ENCODE measurements at places on chromosomes 16 and 17.

DNA sequence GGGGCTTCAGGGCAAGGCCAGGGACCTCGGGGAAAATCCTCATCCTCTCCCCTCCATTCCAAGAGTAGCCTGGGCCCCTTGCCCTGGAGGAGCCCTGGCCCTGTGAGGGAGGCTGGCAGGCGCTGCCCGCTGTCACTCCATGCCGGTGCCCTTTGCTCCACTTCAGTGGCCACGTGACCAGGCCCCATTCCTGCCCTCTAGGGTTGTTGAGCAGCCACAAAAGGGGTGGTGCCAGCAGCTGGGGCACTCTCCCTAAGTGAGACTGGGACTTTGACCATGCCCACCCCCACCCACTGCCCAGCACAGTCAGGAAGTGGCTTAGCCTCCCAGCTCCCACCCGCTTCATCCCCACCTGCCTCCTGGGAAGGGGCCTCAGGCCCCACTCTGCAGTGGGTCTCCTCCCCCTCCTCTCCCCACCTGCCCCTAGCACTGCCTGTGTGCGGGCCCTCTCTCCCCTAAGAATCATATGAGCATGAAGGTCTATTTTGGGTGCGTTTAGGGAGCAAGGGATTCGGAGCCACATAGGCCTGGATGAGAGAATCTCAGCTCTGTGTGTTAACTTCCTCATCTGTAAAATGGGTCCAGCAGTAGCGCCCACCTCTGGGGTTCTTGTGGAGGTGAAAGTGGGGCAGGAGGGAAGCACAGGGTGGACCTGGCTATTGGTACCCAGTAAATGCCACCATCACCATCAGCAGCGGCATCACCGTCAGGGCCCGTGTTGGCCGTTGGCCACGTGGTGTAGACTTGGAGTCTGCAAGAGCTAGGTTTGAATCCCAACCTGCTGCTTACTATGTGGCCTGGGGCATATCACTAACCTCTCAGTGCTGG lies 7.2 kb downstream of the PDK2 start:
- no peak for DNase-seq

GRCh38 chr17:40582328-40582901 lies 17.1 kb upstream of the CCR7 start:
- no peak for DNase-seq

DNA sequence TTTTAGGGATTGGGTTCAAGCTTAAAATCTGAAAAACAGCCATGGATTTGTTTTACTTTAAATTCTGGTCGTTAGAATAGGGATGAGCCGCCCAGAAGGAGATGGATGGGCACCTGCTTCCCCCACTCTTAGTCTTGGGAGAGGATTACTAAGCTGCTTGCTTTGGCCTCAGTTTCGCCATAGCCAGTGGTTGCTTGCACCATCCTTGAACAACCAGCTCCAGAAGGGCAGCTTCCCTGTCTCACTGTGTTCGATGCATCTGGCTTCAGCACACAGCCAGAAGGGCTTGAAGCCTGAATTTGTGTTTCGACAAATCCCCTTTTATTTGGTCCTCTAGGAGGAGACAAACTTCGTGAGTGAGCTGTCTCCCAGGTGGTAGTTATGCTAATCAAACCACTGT lies 7.1 kb downstream of the CYB5D2 start:
- no peak for DNase-seq

DNA sequence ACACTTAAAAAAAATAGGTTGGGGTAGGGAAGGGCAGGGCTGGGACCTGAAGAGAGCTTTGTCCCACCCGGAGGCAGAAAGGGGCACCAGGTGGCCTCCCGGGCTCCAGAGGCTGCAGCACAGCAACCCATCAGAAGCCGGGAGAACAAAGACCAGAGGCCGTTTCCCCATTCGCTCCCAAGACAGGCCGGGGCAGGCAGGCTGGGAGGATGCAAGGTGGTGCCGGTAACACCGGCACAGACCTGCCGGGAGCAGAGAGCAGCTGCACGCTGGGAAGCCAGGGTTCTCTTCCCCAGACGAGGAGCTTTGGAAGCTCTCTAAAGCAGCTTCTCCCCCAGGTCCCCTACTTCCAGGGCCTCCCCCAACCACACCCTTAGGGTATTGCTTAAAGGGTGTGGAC lies 5.6 kb downstream of the PPL start:
- DNase-seq: no peak

DNA sequence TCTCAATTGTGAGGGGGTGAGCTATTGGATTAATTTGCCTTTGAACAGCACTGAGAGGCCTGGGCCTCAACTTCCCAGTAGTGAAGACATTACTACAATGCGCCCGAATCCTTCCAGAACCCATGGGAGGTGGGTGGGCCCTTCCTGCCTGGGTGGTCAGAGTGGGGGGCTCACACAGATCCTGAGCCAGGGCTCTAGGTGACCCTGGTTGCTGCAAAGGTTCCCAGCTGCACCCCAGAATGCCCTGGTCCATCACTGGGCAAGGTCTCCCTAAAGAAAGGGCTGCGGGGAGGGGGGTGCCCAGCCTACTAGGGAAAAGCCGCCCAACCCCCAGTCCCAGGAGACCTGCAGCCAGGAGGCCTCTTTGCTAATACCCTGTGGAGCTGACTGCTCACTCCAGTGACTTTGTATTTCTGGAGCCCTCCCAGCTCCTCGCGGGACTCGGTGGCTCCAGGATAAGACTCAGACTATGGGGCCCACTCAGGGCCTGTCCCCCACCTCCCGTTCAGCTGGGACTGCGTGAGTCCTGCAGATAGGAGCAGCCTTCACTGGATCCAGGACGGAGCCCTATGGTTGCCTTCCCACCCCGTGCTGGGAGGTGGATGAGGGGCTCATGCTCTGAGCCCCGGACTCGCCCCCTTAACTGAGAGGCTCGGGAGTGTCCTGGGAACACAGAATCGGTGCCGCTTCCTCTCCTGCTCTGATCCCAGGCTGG lies 40.2 kb downstream of the SLC7A5 start:
- DNase-seq: no peak

DNA sequence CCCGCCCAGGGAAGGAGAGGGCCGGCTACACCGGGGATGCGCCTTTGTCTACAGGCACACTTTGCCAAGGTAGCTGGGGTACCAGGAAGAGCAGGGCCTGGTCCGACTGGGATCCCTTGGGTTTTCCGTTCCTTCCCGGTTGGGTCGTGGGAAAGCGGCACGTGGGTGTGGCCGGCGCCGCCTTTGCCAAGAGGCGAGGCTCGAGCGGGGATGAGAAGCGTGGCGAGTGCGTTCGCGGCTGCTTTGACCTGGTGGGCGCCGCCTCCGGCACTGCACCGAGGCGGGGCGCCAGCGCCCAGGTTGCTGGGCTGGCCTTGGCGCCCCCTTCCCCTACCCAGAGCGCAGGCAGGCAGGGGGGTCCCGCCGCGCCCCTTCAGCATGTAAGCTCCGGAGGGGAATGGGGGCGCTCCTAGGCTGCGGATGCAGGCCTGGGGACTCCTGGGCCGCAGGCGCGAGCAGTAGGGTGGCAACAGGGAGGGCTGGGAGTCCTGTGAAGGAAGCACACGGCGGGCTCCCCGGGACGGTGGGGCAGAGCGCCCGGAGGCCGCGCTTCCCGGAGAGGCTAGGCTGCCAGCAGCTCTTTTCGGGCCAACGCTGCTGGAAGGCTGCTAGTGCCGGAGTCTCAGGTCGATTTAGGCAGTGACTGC lies 2.0 kb downstream of the HAS3 start:
- DNase-seq: no peak

DNA sequence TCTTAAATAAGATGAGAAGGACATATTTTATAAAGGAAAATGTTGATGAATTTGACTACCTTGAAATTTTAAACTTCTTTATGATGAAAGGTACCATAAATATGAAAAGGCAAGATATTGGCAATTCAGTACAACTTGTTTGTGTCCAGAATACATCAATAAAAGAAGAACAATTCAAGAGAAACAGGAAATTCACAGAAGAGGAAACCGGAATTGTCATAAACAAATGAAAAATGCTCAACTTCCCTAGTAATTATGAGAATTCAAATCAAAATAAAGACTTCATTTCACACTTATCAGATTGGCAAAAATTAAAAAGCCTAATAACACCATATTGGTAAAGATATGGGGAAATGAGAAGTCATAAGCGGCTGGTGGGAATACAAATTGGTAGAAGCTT lies 54.3 kb downstream of the WSB1 start:
- DNase-seq: no peak

DNA sequence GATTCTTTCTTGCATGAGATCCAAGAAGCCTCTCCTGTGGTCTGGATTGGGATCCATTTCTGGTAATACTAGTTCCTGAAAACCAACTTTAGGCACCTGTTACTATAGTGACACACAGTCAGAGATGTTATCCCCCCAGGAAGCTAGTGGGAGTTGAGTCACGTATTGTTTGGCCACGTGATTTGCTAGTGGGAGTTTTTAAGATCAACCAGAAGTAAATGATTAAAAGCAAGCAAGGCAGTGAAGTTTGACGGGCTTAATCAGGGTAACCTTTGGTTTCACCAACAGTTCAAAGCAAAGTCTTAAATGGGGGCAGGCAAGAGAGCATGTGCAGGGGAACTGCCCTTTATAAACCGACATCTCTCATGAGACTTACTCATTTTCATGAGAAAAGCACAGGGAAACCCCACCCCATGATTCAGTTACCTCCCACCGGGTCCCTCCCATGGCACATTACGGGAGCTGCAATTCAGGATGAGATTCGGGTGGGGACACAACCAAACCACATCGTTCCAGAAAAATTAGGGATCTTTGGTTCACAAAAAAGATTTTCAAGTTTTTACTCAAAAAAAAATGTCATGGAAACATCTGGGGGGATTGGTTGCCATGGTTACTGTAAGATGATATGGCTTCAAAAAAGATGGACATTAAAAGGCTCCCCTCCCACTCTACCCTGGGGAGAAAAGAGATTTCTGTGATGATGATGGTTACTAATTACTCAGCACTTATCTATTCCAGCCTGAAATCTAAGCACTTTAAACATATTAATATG lies 483.1 kb upstream of the ERCC4 start:
- DNase-seq: no peak

GRCh38 chr16:65740711-65741110 lies 618.8 kb upstream of the CDH11 start:
- no peak for DNase-seq

- no peak for DNase-seq
Measured at GRCh38 chr17:42581744-42582270, 4.3 kb upstream of the PSMC3IP start.

GRCh38 chr17:1839516-1839915 lies 9.7 kb downstream of the RPA1 start:
- no peak for DNase-seq

GRCh38 chr16:86040496-86040895 lies 141.5 kb downstream of the IRF8 start:
- no peak for DNase-seq

DNA sequence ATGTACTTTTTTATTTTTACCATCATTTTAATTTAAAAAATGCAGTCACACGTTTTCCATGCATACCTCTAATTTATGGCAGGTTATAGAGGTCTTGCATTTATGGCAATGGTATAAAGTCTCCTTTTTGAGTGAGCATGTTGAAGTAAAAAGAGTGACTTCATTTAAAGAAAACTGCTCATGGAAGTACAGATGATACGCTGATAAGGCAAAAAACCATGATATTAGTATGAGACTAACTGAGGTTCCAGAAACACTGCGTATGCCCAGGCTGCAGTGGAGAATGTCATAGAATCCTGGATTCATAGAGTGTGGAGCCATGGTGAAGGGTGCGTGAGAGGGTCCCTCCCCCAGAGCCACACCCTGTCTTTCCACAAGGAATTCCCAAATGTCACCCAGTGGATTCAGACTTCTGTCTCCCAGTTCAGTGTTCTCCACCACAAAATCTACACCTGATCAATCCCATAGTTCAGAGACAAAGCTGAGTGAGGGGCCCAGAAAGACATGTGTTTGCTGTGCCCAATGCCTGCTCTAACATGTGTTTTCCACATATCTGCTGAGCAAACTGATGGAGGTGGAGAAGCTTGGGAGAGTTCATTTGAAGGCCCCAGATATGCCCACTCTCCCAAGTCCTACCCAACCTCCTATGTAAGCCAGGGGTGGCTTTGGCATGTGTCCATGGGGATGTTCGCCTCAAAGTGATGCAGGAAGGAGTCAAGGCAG lies 69.4 kb downstream of the SLC6A2 start:
- no peak for DNase-seq

DNA sequence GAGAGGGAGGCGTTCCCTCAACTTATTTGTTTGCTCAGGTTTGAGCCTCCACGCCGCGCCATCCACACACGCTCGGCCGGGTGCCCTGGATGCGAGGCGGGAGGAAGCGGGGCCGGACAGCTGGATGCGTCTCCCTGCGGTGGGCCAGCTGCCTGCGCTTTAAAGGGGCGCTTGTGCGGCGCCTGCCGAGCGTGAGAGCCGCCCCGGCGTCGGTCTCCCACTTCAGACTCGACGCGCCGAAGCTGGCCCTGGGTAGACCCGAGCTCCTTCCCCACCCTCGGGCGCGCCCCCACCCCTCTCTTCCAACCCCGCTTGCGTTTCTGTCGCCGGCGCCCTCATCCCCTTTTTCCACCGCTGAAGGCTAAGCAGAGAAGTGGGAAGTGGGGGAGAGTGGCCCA lies 527 bp upstream of the CHAD start:
- no peak for DNase-seq

- DNase-seq: no peak
Measured at GRCh38 chr17:80964859-80965580, 26.6 kb upstream of the CHMP6 start.

DNA sequence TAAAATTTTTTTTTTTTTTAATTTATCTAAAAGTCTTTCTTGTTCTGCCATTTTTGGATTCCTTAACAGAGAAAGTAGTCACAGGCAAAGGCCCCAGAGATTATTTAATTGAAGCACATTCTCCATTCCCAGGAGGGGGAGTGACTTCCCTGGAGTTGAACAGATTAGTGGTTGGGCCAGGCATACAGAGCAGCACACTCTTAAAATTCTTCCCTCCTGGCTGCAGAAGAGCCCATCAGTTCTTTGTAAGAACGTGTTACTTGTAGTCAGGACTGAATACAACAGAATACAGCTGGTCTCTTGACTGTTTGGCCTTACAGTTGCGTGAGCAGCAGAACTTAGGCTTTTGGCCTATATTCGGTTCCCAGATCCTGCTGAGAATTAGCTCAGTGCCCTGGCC lies 1.8 kb downstream of the ALKBH5 start:
- DNase-seq: no peak

GRCh38 chr17:1029922-1030644 lies 33.2 kb downstream of the TIMM22 start:
- no peak for DNase-seq

GRCh38 chr16:86365513-86366273 lies 144.6 kb upstream of the FOXF1 start:
- no peak for DNase-seq

DNA sequence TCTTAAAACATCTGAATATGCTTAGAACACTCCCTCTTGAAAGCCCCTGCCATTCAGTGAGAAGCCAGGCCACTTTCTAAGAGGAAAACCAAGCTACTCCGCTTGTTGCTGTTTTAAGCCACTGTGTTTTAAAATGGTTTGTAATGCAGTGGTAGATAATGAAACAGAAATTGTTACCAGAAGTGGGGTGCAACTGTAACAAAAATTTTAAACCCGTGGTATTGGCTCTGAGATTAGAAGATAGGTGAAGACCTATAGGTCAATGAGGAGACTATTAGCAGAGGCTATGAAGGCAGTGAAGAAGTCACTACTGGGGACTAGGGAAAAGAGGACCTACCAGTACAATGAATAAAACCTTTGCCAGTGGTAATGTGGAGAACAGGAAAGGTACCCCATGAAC lies 266.5 kb downstream of the IRF8 start:
- DNase-seq: no peak

All from stimulated activated CD8-positive, alpha-beta memory T cell treated with anti-CD3 and anti-CD28 coated beads, Interleukin-4, amount 100 ng/mL, for 4 hours (primary cell).